ENCODE measurements at places on chromosomes 4 and X.

GRCh38 chr4:179007755-179008154, 1565.5 kb upstream of the AGA start:
- DNase-seq = no peak

GRCh38 chrX:126815806-126816205, 3.7 kb upstream of the PRR32 start:
- DNase-seq = no peak

DNA sequence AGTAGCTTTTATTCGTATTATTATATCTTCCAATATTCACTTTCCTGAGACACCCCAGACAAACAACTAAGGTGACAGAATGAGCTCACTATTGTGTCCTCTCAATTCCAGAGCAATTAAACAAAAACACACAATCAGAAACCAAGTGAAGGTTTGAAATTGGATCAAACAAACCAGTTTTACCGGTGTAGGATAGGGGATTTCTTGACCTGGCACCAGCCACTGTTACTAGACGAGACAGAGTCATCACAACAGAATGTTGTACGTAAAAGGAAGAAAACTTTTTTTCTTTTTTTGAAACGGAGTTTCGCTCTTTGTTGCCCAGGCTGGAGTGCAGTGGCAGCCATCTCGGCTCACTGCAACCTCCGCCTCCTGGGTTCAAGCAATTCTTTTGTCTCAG, 43.7 kb downstream of the LDOC1 start:
- no peak for DNase-seq

DNA sequence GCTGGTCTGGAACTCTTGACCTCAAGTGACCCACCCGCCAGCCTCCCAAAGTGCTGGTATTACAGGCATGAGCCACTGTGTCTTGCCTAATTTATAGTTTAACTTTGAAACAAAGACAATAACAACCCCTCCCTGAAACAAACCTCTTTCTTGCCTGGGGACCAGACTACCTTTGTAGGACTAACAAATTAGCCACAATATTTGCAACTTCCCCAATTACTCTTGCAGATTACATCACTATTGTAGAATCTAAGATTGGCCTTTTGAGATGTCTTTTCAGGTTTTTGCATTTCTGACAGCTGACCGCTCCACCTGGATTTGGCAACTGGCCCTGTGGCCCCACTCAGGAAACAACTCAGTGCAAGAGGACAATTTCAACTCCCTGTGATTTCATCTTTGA, 84.8 kb downstream of the AKAP4 start:
- DNase-seq = no peak

GRCh38 chr4:122636697-122637096, 15.8 kb upstream of the IL21 start:
- no peak for DNase-seq

- DNase-seq = peak; percentile 46
Observed at GRCh38 chrX:74133156-74133796, 170.7 kb upstream of the ZCCHC13 start.

- DNase-seq = no peak
Observed at GRCh38 chr4:1509366-1509765, 103.1 kb upstream of the NKX1-1 start.

- DNase-seq = peak; percentile 49
Observed at GRCh38 chr4:109294006-109294405, 8.5 kb downstream of the COL25A1 start.

- no peak for DNase-seq
Observed at GRCh38 chr4:18975916-18976808, 954.6 kb upstream of the LCORL start.

GRCh38 chr4:184550476-184550875, 76.1 kb upstream of the IRF2 start:
- DNase-seq = no peak

- no peak for DNase-seq
Observed at GRCh38 chrX:9902656-9903055, 64.5 kb upstream of the CLDN34 start.

DNA sequence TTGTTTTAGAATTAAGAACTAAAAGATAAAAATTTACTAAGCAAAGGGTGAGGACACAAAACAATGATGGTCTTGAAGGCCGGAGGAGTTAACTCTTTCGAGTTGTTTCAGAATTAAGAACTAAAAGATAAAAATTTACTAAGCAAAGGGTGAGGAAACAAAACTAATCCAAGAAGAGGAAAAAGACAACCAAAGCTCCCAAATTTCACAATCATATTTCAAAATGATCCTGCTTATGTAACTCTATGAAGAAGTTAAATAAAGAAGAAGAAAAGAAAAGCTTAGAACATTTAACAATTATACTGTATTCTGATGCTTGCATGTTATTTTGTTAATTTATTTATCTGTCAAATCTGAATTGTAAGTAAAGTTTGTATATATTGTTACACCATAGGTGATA, 154.8 kb upstream of the SLIT2 start:
- DNase-seq = no peak

GRCh38 chrX:14554131-14554715, 24.9 kb downstream of the GLRA2 start:
- no peak for DNase-seq

DNA sequence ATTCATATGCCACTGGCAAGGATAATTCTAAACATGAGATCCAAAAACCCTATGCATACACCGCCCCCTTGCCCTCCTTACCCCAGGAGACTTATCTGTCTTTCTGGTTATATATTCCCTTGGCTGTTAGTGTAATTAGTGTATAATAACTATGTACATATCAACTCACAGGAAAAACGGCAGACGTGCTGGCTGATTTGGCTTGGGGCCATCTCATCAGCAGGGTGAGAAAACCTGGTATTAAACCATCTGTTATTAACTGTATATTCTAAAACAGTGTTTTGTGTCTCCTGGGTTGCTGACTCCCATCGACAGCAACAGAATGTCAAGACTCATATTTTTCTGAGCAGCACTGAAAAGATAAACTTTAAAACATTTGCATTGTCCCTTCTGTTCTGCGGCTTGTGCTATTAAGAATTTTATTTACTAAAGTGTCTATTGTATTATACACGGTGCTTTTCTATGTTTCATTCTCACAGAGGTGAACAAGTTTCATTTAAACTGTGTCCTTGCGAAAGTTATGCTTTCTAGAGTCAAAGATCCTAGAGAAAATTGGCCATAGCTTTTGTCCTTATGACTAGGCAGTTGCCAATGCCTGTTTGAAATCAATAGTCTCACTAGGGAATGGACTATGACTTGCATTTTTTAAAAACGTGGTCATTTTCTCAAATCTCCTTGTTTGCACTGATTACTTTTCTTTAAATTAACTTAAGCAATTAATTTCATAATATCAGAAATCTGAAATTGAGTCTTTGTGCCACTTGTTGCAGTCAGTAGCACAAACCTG, 211.5 kb upstream of the MID1 start:
- DNase-seq = no peak

- DNase-seq = no peak
Observed at GRCh38 chrX:85113746-85114145, 110.1 kb downstream of the APOOL start.

DNA sequence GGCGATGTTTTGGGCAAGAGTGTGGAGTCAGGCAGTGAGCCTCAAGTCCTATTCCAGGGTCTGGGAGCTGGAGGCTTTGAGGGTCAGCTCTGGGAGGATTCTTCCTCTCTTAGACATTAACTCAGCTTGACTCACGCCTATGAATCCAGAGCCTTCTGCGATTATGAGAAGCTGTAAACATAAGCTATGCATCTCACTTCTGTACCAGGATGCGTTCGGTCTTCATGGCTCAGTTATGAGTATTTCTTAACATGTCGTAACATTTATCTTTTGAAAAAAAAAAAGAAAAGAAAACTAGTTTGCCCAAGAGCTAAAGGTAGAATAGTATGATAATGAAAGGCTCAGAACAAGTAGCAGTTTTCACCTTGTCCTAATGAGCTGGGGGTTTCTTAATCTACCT, 4.6 kb downstream of the SHROOM2 start:
- no peak for DNase-seq

- peak; percentile 21 for DNase-seq
Observed at GRCh38 chr4:46270986-46271596, 118.8 kb downstream of the GABRA2 start.

GRCh38 chr4:74933562-74934015, 673 bp downstream of the PARM1 start:
- DNase-seq = no peak

GRCh38 chrX:150473371-150473770, 95.0 kb upstream of the MTM1 start:
- no peak for DNase-seq

- DNase-seq = no peak
Observed at GRCh38 chr4:7635445-7636239, 200.9 kb upstream of the PSAPL1 start.

GRCh38 chrX:29826742-29827141, 388.6 kb upstream of the MAGEB2 start:
- no peak for DNase-seq

DNA sequence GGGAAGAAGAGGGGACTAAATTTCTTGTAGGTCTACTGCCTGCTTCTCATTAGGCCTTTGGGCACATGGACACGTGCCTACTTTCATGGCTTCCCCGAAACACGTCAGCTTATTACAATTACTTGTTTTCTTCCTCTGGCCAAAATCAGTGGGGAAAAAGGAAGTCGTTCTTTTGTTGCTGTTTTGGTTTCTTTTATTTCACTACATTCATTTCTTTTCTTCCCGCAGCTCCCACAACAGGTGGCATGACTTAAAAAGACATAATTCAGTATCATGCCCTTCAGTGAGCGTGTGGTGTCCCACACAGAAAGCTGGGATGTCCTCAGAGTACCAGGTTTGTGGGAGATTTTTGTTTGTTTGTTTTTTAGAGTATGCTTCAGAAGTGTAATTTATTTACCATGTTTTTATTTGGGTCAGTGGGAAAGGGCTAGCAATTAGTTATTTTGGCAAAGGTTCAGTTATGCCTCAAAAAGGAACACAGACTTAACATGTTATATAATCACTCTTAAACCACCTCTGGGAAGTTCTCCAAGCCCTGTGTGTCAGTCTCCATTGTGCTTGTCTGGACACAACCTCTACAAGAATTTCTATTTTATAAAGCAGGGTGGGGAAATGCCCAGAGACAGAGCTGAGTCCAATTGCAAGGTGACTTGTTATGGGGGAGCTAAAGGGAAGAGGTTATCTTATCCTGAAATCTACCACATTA, 44.2 kb upstream of the SPRY1 start:
- peak; percentile 82 for DNase-seq

DNA sequence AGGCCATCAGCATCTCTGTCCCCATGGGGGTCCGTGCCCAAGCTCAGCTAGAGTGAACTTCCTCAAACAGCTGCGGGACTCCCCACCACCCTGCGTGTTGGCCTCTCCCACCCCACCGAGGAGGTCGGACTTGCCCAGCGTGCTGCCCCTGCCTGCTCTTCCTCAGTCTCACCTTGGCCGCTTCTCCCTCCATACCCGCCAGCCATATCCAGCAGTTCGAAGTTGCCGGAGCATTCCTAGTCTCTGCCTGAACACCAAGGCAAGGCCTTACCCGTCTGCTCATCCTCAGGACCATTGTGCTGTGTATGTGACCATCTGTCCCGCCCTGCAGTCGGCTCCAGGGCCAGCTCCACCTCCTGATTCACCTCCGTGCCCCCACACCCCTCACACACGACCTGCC, 84.5 kb downstream of the WFS1 start:
- no peak for DNase-seq

DNA sequence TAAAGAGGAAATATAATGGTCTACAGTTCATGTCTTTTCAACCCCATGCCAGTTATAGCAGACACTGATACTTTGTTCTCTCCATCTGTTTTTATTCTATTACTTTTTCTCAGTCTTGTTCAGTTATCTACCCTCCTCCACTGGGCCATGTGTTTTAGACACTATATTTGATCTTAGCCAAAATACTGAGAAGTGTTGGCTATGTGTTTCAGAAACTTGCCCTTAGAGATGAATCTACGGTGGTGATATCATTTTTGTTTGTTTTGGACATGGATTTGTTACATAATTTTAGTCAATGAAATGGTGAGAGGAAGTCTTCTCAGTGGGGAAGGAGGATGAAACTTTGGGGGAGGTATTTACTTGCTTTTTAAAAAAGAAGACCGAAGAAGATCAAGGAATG, 211.5 kb upstream of the DDX53 start:
- DNase-seq = no peak

DNA sequence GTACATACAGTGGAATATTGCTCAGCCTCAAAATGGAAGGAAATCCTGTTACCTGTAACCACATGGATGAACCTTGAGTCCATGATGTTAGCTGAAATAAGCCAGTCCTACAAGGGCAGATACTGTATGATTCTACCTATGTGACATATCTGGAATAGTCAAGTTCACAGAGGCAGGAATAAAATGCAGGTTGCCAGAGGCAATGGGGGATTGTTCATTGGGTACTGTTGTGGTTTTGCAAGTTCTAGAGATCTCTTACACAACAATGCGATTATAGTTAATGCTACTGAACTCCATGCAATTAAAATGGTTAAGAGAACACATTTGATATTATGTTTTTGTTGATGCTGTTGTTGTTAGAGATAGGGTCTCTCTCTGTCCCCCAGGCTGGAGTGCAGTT, 74.6 kb downstream of the SHROOM2 start:
- DNase-seq = no peak

DNA sequence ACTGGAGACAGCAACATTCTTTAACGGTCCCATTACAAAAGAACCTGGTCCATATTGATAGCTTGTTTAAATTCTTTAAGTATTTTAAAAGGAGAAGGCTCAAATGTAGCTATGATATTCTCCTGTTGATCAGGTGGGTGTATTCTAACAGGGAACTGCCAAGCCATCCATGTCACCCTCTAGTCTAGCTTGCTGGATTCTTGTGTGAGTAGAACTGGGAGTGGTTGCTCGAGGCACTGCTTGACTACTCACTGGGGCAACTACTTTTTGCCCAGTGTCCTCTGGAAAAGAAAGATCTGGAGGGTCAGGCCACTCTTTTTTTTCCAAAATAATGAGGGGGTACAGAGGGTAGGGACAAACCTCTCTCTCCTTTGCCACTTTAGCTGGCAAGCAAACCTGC, 155.1 kb downstream of the ZNF518B start:
- DNase-seq = no peak

GRCh38 chrX:38882894-38883626, 81.8 kb downstream of the MID1IP1 start:
- no peak for DNase-seq

DNA sequence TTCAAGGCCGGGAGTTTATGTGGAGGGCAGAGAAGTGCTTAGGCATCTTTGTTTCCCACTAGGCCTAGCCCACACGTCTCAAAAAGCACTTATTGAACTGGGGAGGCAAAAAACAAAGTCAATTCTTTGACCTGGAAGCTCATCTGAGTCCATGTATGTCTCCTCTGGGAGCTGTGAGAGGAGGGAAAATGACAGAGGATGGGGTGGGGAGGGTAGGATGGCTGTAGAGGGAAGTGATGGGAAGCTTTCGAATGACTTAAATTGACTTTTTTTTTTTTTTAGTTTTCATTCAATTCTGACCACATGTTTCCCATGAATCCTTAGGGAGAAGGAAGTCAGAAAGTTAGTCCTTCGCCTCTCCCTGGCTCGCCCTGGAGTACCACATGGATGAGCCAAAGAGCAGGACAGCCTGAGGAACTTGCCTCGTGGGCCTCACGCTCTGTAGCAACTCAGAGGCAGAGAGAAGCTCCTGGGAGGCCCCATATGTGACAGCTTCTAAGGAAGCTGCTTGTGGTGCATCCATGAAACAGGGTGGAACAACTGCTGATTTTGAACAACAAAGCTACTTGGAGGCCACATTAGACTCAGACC, 45.0 kb downstream of the NHSL2 start:
- no peak for DNase-seq

- DNase-seq = no peak
Observed at GRCh38 chr4:156659570-156659969, 312.0 kb downstream of the PDGFC start.
